ENCODE measurements at places on chromosomes 3 and 15. TPM values are rescaled to one million over a fixed set of nuclear protein-coding genes. Genes with fewer than 3 reads are reported as not detected.
A peak's percentile ranks its signal among the peaks of the same experiment; 100 is the strongest.

DNA sequence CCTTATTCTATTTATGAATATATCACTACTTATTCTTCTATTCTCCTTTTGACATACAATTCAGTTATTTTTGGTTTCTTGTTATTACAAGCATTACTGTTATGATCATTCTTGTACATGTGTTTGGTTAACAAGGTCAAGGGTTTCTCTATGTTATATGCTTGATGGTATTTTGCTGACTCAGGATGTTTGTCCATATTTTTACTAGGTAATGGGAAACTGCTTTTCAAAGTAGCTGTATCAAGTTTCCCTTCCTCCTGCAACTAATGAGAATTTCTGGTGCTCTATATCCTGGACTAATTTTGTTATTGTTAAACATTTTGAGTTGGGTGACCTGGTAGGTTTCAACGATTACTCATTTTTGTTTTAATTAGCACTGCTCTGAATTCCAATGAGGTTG is 841.0 kb downstream of the OTOL1 start:
- DNase-seq = no peak

DNA sequence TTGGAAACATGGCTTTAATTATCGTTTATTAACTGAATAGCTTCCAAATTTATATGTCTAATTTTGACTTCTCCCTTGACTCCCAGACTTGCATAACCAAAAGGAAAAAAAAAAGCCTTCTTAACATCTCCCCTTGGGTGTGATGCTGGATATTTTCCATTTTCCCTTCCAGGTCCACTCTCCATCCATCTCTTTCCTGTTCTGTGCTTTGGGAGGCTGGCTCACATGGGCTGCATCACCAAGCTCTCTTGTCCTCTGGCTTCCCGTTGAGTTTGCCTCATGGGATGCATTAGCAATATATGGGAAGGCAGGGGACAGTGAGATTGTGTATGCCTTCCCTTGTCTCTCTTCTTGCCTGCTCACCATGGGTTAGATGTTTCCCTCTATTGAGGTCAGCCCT is 77.8 kb upstream of the FAM98B start:
- no peak for DNase-seq

Gene HRG
- total RNA-seq = not detected

Gene GOLGA6L7
- not detected for total RNA-seq

DNA sequence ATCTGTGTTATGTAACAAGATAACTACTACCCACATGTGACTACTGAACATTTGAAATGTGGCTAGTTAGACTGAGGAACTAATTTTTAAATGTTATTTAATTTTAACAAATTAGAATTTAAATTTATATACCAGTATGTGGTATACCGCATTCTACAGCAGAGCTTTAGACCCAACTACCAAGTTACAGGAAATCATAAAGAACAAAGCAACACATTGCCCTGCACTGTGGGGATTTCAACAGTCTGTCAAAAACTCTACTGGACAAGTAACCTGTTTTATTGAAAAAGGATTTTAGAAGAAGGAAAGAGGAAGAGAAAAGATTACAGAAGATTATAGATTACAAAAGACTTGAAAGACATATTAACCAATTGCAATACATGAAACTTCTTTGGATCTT is 64.9 kb downstream of the DPH6 start:
- DNase-seq = no peak

Gene C3orf52
- 45.5 TPM for total RNA-seq

Gene ZFAND6
- total RNA-seq = 186 TPM

GRCh38 chr3:52269776-52270175 is 8.7 kb downstream of the WDR82 start:
- no peak for DNase-seq

GRCh38 chr3:194075088-194075615 is 60.8 kb upstream of the HES1 start:
- peak; percentile 39 for DNase-seq

DNA sequence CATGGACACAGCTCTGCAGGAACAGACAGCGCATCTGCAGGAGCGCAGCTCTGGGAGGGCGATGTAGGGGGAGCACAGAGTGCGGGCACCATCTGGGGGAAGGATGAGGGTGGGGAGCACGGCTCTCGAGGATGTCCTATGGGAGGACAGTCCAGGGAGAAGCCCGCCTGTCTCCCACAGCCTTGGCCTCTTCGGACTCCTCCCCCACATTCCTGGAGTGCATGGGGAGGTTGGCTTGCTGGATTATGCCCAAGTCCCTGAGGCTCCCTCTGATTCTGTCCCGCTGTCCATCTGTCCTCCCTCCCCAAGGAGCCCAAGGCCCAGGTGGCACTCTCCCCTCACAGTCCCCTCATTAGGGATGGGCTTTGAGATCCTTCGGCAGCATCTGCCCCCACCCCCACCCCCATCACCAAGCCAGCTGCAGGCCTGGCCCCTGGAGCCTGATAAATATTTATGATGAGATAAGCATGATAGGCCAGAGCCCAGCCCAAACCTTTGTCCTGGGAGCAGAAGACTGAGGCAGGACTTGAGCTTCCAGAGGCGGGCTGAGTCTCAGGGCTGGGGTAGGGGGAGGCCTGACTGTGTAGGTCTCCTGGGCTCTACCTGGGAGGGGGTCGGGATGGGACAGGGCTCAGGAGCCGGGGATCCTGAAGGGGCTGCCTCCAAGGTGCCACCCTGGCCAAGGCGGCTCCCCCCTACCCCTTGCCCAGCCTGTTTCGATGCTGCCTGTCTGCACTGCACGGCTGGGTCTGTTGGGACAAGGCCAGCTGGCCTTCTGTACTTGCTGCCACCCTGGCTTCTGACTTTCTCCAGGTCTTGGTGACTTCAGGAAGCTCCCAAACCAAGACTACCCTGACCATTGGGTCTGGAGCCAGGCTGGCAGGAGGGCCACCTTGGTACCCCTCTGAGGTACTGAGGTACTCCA is 28.6 kb upstream of the SEMA3F start:
- DNase-seq = no peak

DNA sequence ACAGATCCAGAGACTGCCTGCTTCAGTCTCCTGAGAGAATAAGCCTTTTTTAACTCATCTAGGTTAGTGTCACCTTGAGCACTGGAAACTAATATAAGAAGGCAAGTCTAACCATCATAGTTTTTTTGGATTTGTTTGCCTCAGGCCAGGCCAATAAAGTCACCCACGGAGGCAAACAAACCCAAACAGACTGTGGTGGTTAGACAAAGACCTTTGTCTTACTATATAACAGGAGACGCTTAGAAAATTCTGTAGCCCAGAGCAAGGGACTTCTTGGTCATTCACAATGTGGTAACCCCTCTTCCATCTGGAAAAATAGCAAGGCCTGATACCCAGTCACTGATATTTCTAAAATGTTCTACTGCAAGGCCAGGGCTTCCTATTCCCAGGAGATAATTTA is 45.3 kb upstream of the PPP2R3A start:
- no peak for DNase-seq

Gene FSTL1
- total RNA-seq = 45.6 TPM

DNA sequence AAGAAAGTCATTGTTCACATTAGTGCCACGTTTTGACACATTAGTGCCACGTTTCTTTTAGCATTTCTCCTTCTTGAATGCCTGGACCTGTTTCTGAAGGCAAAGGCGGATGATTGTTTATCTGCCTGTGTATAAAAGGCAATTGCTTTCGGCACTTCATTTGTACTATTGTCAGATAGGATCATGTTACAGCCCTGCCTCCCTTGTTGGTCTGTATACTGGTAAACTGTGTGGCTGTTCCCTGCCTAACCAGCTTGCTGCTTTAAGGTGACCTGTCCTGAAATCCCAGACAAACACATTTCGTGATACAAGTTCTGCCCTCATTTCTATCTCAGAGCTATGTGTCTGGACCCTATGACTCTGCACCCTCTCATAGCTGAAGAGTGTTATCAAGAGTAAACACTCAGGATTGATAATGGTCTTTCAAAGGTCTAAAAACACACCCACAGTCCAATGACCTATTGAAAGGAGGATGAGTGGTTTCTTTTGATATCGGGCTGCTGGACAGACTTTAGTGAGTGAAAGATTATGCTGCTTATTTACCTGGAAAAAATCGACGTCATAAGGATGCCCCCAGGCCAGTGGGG is 276.3 kb upstream of the MCTP2 start:
- DNase-seq = peak; percentile 27

DNA sequence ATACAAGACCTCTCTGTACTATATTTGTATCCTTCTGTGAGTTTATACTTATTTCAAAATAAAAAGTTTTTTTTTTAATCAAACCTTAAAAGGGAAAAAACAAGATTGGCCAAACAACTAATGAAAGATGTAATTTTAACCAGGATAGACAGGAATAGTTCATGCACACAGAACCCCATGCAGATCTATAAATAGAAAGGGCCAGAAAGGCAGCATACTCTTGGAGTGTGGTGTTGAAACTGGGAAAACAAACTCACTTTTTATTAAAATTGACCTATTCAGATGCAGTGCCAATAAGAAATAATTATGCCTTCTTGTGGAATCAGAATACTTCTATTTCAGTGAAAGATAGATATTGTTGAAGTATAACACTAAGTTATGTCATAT is 204.6 kb downstream of the PLCL2 start:
- no peak for DNase-seq

GRCh38 chr3:162704238-162704637 is 1207.6 kb downstream of the OTOL1 start:
- no peak for DNase-seq

- DNase-seq = no peak
Measured at GRCh38 chr3:135944831-135945230, 20.7 kb upstream of the PPP2R3A start.

DNA sequence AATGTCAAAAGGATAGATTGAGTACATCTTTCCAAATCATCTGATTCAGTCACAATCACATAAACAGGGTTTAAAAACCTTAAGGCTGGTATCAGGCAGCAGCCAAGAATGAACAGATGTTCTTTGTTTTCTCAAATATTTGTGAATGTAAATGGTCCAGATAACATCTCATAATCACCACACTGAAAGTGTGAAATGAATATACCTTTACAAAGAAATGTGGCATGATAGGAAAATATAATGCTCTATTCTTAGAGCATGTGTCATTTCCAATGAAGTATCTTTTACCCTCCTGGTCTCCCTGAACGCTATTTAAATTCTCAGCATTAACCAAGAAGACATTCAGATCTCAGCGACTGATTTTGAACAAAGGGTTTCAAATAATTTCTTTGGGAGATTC is 8.8 kb upstream of the ACTC1 start:
- DNase-seq = no peak

- DNase-seq = no peak
Measured at GRCh38 chr3:70042641-70043040, 43.1 kb downstream of the SAMMSON start.

- DNase-seq = peak; percentile 10
Measured at GRCh38 chr3:151268267-151269235, 9.8 kb downstream of the P2RY14 start.

GRCh38 chr15:77036537-77037387 is 34.1 kb downstream of the TSPAN3 start:
- no peak for DNase-seq

- no peak for DNase-seq
Measured at GRCh38 chr15:85525755-85526154, 145.4 kb downstream of the AKAP13 start.

- DNase-seq = no peak
Measured at GRCh38 chr3:9170851-9171160, 78.6 kb downstream of the SRGAP3 start.

- DNase-seq = peak; percentile 7
Measured at GRCh38 chr3:99783011-99783573, 34.6 kb upstream of the CMSS1 start.

Gene OCA2
- total RNA-seq = 0.26 TPM

Gene PYGO1
- total RNA-seq = 1.3 TPM

DNA sequence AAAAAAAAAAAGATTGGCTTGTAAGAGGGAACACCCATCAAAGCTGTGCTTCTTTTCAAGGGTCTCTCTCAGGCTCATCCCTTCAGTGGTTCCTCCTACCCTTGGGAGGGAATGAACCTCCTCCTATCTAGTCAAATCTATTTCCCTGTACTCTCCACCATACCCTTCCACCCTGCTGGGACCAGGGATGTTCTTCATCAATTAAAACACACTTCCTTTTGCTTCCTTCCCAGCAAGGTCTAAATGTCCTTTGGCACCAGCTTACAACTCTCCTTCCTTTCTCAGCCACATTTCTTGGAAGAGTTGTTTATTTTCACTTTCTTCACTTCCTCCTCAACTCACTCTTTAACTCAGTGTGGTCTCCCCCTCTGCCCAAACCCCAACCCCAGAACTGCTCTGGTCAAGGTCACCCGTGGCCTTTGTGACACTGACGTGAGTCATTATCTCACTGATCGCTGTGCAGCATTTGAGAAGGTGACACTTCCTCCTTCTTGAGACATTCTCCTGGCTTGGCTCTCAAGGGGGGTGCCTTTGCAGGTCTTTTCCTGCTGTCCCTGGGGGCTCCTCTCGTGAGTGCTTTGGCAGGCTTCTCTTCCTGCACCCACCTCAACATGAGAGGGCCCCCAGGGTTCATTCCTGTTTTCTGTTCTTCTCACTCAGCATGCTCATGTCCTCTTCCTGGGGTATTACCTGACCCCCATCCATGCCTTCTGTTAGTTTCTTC is 210.5 kb upstream of the TLE3 start:
- no peak for DNase-seq

DNA sequence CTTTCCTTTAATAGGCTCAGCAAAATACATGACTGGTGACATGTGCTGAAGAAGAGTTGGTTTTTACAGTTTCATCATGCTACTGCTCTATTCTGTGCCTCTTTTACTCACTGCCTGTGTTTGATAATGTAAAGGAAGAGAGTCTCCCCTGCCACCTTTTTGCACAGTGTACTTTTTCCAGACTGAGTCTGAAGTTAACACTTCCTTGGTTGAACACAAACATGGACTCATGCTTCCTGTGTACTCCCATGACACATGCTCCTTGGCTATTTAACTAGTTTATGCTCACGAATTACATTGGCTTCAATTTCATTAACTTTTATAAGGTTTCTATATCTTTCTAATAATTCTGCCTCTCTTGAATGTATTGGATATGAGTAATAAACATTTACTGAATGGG is 396.1 kb downstream of the VGLL3 start:
- DNase-seq = no peak

- no peak for DNase-seq
Measured at GRCh38 chr15:67186226-67186649, 68.2 kb downstream of the AAGAB start.

- no peak for DNase-seq
Measured at GRCh38 chr3:178352326-178353005, 183.8 kb upstream of the KCNMB2 start.

DNA sequence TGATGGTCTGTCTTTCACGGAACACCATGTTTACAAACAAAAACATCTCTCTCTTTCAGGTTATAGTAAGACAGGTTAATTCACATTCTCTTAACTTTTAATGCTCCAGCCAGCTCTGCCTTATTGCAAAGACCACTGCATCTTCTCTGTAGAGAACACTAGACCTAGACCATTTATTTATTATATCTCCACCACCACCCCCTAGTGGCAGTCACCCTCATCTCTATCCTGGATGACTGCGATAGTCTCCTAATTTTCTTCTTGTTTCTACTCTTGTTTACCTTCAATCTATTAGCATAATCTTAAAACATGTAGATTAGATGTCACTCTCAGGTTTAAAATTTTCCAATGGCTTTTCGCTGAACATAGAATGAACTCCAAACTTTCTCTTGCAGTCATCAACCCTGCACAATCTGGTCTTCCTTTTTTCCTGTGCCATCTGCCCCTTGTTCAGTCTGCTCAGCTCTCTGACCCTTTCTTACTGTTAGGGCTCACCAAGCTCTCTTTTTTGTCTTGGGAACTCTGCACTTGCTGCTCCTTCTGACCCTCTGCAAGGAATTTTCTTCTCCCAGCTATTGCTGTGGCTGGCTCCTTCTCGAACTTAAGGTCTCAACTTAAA is 155.6 kb downstream of the SQOR start:
- DNase-seq = peak; percentile 28

Gene DLEC1
- 0.26 TPM for total RNA-seq

GRCh38 chr15:80414546-80415357 is 10.6 kb downstream of the ARNT2 start:
- DNase-seq = no peak

Measured in bronchial epithelial cell (primary cell).